NCI-H524 (cell line): ENCODE measurements at places on chromosomes 4 and X.

- no peak for DNase-seq
These were observed 2.0 kb downstream of the STBD1 start for GRCh38 chr4:76308548-76308947.

DNA sequence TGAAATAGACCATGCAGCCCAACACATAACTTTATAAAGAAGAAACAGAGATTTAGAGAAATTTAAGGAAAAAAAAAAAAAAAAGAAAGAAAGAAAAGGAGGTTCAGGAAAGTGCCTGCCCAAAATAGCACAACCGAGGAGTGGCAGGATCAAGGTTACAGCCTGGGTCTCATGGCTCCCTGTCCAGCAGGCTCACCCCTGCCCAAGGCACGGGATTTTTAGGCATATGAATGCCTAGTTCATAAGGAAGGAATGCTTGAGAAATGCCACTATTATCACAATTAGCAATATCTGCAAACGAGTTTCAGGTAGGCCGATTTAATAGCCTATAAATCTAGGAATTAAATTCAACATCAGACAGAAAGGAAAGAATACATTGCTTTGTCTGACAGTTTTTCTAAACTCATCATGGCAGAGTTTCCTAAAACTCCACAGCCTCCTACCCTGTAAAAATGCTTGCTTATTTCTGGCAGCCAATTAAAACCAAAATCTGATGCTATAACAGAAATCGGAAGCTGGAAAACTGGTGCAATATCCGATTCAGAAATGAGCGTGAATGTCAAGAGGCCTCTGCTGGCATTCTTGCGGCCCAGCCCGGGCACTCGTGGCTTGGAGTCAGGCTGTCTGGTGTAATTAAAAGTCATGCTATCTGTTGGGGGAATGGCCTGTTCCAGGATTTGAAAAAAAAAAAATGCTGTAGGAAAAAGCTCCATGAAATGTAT, 63.5 kb downstream of the GEMIN8 start:
- DNase-seq, result no peak

- no peak for DNase-seq
These were observed 30.6 kb upstream of the LCORL start for GRCh38 chr4:18052158-18052557.

GRCh38 chr4:173076903-173077634, 91.5 kb upstream of the GALNT7 start:
- no peak for DNase-seq

DNA sequence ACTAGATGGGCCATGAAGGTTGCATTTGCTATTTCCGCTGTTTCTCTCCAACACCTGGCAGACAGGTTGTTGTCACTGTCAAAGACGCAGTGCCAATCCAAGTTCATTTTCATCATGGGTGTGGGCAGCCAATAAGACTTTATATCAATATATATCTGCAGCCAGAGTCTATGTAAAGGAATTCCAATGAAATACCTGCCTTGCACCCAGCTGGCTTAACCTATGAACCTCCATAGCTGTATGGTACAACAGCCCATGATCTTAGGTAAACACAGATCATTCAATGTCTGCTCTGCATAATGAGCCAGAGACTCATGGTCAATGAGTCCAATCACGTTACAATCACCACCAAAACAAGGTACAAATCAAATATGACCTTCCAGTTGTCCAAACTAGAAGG, 37.7 kb upstream of the ADGRA3 start:
- DNase-seq, result no peak

GRCh38 chrX:6053141-6053540, 175.5 kb downstream of the NLGN4X start:
- peak; percentile 89 for DNase-seq

- no peak for DNase-seq
These were observed 38.0 kb downstream of the NUP62CL start for GRCh38 chrX:107168257-107168656.

DNA sequence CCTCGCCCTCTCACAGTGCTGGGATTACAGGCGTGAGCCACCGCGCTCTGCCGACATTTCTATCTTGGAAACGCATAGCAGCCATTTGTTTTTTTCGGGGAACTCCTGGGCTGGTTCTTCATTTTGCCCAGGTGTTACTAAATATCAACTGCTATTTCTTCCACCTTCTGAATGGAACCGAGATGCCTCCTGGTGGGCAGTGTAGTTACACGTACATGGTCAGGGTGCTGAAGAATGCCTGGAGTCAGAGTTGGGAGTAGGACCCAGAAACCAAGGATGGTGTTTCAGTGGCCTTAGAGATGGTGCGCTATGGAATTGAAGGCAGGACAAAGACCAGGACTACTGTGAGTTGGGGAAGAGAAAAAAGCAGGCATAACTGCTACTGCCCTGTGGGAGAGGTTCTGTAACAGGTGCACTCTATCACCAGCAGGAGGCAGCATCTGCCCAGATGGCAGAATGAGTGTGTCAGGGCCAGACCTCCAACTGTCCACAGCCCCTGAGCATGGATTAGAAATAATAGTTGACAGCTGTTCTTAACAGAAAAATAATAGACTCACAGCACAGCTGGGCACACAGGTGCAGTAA, 81.7 kb downstream of the ZC4H2 start:
- peak; percentile 77 for DNase-seq

DNA sequence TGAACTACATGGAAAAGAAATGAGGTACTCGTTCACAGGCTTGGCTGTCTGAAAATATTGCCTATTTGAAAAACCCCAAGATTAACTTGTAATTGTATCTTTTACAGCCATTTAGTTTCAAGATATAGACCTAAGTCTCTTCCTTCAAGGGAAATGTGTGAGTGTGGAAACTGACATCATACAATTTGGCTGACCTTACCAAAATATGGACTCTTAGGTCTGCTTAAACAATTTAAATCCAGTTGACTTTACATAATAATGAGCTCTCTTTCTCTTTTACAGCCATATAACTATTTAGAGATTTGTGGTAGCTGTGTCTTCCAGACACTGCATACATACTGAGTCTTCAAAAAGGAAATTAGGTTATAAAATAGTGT, 186.9 kb downstream of the NR3C2 start:
- DNase-seq, result no peak

- no peak for DNase-seq
These were observed 8.8 kb upstream of the ENAM start for GRCh38 chr4:70619778-70620177.

GRCh38 chrX:121987163-121987562, 939.8 kb downstream of the GLUD2 start:
- DNase-seq, result peak; percentile 86

GRCh38 chrX:130321550-130321949, 18.2 kb upstream of the SLC25A14 start:
- DNase-seq, result no peak

GRCh38 chr4:140736669-140737343, 19.4 kb downstream of the TBC1D9 start:
- DNase-seq, result no peak

GRCh38 chr4:185534866-185535611, at the start of gene PDLIM3:
TSS of gene PDLIM3 (minus strand) at chr4:185535507. CDS start at chr4:185535434, 73 bp downstream.
- DNase-seq, result peak; percentile 46

DNA sequence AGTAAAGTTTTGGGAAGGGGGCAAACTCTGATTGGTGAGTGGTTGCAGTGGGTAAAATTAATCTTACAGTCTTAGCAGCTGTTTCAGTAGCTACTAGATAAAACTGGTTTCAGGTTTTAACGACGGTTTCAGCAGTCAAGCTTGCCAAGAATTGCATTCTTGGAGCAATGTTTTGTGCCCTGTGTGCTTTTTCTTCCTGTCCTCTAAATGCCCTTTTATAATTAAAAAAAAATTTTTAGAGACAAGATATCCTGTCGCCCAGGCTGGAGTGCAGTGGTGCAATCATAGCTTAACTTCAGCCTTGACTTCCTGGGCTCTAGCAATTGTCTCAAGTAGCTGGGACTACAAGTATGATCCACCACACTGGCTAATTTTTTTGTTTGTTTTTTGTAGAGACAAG, 6.3 kb upstream of the PPEF2 start:
- no peak for DNase-seq

DNA sequence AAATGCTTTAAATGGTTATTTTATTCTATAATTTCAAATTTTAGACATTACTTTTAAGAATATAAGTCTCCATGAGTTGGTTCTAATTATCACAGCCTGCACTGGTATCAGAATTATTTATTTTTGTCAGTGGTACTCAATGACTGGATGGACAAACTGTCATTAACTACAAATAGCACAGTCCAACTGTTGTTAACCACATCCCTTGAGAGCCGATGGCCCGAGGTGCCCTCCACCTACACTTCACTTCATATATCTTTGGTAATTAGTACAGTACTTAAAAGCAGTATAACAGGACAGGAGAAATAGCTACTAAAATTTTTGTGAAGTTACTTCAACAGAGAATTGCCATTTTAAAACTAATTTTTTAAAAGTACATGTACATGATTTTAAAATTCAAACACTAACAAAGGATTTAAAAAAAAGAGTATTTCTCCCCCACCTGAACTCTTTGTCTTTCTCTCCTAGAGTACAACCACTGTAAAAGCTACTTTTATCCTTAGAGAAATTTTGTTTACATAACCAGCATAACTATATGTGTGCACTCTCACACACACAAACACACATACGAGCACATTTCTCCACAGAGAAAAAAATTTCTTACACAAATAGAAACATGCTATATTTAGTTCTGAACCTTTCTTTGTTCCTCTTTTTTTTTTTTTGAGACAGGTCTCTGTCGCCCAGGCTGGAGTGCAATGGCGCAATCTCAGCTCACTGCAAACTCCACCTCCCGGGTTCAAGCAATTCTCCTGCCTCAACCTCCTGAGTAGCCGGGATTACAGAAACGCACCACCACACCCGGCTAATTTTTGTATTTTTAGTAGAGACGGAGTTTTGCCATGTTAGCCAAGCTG, 6.5 kb downstream of the TIFA start:
- DNase-seq, result no peak

- peak; percentile 60 for DNase-seq
These were observed 93.9 kb upstream of the CBR4 start for GRCh38 chr4:169103966-169104412.

GRCh38 chr4:133146574-133147241, 2.4 kb upstream of the PCDH10 start:
- DNase-seq, result peak; percentile 19

- DNase-seq, result no peak
These were observed 189.5 kb downstream of the ADGRL3 start for GRCh38 chr4:61389640-61390039.

DNA sequence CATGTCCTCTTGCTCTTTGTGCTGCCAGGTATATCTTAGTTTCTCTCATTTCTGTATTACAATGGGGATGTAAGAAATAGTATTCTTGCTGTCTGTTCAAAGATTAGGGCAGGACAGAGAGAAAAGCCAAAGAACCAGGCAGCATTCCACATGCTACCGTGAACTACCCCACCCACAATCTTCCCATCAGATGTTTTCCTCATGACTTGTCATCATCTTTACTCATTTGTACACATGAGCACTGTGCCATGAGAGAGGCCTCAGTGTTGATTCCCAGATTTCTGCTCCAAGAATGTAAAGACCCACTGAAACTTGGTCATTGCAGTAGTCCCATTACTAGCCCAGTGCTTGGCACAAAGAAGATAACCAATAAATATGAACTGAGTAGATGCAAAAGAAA, 354.6 kb upstream of the RASGEF1B start:
- DNase-seq, result no peak

DNA sequence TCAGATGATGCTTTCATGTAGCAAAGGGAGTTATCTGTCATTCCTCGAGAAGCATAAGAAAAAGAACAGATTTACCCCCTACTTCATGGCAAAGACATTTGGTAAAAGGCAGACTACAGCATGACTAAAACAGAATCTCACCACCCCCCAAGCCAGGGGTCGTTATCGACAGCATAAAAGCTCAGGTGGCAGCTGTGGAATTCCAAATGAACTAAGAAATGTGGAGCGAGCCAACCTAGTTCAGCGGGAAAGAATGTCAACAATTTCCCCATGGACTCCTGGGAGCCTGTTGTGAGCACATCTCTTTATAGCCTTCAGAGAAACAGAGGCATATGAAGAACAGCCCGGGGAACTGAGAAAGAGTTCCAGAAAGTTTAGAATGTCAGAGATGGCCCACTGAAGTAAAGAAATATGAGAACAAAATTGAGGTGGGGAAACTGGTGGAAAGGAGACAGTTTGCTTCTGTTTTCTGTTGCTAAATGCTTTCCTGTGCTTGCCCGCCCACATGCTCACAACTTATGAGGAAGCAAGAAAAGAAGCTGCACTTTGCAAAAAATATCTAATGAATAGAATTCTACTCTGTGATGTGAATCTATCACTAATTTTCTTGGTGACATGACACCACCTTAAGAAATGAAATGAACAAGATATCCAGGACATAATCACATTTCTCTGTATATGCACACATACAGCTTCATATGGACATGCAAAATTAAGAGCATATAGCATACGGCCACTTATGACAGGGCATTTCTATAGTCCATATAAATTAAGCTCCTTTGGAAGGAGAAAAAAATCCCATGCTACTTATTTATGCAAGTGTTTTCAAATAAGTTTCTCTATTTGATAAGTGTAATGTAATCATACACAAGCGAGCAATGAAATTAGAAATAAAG, 135.3 kb upstream of the MID1 start:
- DNase-seq, result no peak

DNA sequence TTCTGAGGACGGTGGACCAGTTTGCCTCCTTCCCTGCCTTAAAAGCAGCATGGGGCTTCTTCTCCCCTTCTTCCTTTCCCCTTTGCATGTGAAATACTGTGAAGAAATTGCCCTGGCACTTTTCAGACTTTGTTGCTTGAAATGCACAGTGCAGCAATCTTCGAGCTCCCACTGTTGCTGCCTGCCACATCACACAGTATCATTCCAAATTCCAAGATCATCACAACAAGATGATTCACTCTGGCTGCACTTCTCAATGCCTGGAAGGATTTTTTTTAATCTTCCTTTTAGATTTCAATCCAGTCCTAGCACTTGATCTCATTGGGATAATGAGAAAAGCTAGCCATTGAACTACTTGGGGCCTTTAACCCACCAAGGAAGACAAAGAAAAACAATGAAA, 255.3 kb downstream of the RAPGEF2 start:
- no peak for DNase-seq

- no peak for DNase-seq
These were observed 184.1 kb downstream of the CEP135 start for GRCh38 chr4:56132835-56133234.

- no peak for DNase-seq
These were observed 34.8 kb downstream of the PJA1 start for GRCh38 chrX:69130439-69130838.

DNA sequence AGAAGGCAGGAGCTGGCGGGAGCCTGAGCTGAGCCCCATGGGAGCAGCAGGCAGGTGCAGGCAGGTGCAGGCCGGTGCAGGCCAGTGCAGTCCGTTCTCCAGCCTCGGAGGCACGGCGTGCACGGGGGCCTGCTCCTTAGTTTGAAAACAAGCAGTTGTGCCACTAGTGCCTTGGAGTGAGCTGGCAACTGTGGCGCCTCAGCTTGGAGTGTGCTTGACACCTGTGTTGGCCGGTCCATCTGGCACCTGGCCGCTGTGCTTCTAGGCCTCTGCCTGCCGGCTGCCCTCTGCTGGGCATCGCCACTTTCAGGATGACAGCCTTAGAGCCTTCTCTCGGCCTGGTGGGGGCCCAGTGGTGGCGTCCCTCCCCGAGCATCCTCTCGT, 47.9 kb downstream of the RGS12 start:
- DNase-seq, result peak; percentile 88

DNA sequence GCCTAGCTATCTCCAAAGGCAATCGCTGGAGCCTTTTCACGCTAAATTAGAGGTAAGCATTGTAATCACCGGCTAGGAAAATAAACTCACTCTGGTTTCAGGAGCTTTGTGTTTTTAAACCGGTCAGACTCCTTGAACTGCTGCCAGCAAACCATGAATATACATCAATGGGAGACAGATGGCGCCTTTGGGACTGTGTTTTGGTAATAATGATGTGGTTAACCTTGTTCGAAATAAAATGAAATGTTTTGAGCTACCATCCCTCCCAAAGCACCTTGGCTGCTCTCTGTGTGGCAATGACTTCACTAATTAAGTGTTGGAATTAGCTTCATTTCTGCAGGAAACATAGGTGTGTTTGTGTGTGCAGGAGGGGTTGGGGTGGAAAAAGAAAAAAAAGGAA, 65.3 kb downstream of the CLNK start:
- DNase-seq, result peak; percentile 40
